Activated CD8-positive, alpha-beta memory T cell treated with anti-CD3 and anti-CD28 coated beads for 1 hour (primary cell): ENCODE measurements at places on chromosomes 7 and 10.

DNA sequence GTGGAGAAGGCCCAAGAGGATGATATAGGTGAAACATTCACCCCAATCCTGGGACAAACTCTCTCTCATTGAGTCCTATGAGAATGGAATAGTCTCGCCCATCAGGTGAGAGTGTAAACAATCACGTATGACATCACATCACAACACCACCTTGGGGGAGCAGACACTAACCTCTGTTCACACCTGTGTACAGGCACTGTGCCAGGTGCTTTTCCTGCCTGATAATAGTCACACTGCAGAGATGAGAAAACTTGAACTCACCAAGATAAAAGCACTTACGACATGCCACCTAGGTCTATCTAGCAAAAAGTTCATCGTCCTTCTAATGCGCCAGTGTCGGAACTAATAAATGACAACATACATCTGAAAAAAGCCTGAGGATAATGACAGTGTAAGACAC, 187.8 kb downstream of the FAM107B start:
- DNase-seq = no peak

GRCh38 chr10:44387853-44388251, 3.0 kb upstream of the CXCL12 start:
- no peak for DNase-seq

DNA sequence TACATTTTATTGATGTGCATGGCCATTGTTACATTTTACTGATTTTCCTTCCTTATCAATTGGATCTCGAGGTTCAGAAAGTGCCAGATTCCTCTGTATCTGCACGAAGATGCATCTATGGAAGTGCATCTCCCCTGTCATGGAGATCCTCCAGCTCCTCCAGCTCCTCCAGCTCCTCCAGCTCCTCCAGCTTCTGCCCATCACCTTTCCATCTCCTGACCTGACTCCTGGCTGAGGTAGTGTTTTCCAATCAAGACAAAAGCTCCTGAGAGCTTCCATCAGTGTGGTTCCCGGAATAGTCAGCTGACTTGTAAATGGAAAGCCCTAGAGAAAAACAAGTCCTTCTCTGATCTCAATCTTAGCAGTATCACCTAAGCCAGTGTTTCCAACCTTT, 90.8 kb upstream of the KLF6 start:
- no peak for DNase-seq

GRCh38 chr10:125325326-125325725, 165.0 kb upstream of the CTBP2 start:
- no peak for DNase-seq

DNA sequence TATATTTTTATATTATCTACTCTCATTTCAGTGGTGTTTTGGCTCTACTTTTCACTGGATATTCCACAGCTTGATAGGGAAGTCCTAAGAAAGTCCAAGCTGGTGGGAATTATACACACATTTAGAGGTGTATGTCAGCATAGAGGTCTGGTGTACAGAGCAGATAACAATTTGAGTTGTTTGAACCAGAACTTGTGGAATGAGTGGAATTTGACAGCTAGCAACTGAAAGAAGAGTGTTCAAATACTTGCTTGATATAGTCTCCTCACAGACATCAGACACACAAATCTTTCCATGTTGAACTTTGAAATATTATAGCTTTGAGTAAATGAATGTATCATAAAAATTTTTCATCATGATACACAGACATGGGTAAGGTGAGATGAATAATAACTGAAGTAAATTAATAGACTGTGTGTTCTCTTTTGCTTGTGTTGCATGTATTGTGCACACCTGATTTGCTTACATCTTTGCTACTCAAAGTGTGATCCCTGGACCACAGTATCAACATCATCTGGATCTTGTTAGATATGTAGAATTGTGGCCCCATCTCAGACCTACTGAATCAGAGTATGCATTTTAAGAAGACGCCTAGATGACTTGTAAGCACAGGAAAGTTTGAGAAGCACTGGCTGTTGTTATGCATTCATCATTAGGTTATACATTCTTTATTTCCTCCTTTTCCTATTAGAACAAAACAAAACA, 91.5 kb downstream of the ABCA13 start:
- DNase-seq = no peak

DNA sequence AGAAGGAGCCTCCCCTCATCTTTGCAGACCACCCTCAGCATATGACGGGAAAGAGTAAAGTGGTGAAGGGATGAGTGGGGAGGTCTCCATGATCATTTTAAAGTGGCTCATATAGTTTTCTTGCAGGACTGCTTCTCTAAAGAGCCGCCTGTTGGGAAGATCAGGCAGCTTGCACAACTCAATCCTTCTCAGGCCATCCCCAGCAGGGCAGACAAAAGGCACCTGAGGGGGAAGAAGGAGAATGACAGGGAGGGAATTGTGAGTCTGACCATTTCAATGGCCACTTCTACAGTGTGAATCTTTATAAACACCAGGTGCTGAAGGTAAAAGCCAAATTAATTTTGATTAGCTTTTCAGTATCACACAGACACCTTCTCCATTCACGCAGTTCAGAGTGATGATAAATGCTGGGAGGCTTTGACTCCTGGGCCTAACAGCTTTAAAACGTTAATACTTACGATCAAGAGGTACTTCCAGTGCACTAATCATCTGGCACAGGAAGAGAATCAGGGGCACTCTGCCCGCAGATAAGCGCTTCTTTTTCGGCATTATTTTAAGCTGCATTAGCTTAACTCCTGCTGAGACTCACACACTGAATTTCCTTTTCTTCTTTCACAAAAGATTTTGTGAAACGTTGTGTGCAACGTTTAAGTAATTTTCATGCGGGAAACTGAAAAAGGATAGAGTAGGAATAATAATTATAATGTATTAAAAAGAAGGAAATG, 109.5 kb upstream of the LAMB4 start:
- DNase-seq = no peak

GRCh38 chr10:122282909-122283308, 11.8 kb downstream of the BTBD16 start:
- no peak for DNase-seq

DNA sequence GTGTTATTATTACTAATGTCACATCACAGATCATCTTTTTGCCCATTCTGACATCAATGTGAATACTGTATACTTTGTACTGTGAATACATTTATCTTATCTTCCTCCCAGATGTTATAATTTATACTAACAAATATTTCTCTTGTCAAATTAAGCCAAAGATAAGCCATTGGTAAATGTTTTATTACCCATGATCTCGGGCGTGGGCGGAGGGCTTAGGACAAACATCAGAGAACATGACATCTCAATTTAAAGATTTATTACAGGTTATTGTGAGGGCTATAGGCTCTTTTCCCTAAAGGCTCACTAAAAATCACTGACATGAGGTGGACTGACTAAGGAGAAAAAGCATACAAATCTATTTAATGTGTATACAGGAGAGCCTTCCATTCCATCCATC, 58.2 kb upstream of the DGKB start:
- DNase-seq = no peak

GRCh38 chr7:48312151-48312550, 140.9 kb downstream of the ABCA13 start:
- no peak for DNase-seq

DNA sequence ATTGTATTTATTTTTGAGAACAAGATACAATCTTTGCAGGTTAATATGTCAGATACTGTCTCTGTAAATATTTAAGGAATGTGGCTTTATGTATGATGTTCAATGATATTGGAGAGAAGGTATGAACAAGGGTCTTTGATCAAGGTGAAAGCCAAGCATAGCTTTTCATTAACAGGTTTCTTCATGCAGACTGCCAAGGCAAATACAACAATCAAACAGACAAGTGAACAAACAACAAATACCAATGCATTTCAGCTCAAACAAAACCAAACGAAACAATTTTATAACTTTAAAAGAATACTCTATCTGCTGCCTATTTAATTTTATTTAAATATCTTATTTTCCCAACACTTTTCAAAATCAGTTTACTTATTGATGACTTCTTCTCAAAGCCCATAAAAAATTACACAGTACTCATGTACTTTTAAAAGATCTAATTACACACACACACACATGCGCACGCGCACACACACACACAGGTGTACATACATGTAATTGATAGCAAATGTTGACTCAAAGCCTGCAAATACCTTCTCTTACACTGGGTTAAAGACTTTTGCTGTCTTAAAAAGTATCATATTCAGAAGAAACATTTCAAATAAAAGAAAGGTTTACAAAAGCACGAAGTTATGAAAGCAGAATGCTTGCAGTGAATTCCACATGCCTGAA, 201.1 kb upstream of the CCDC6 start:
- DNase-seq = no peak

DNA sequence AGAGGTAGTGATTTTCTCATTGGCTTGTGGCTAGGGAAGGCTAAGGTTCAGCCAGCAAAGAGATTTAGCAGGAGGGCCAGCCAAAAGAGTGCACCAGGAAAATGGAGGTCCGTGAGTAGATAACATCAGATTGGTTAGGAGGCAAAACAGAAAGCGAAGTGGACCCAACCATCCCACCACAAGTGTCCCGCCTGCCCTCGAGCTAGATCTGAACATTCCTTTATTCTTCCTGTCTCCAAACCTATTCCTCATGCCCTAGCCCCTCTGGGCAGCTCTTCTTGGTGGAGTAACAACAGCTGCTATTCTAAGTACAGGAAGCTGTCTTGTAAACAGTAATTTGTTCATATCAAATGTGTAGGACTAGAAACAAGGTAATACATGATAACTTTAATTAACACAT, 85.7 kb upstream of the BET1 start:
- DNase-seq = no peak

- DNase-seq = no peak
These were observed 49.7 kb downstream of the INPP5F start for GRCh38 chr10:119775529-119775928.
